ENCODE measurements at places on chromosomes 12 and 14.

- DNase-seq, result no peak
These were observed 241.9 kb upstream of the SYT1 start for GRCh38 chr12:78622529-78623195.

- no peak for DNase-seq
These were observed 6.0 kb upstream of the CSAD start for GRCh38 chr12:53186745-53187144.

GRCh38 chr12:120365675-120366340 lies 3.2 kb downstream of the MSI1 start:
- no peak for DNase-seq

DNA sequence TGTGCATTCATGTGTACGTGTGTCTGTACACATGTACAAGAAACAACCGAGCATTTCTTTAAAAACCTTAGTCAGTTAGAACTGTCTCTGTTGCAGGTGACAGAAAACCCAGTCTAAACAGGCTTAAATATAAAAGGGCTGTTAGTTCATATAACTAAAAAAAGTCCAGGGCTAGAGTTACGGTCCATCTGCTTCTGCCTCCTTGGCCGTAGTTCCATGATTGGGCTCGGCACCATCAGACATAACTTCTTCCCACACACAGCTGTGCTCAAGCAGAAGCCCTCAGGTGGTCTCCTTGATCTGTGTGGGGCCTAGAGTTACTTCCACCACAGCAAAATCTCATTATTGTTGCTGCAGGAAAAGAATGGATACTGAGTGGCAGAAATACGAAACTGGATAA lies 34.6 kb downstream of the CKB start:
- DNase-seq, result no peak
